IPS DF 19.7 (cell line): ENCODE measurements at places on chromosomes 2 and 18.

- no peak for DNase-seq
Measured at GRCh38 chr18:49050452-49050851, 99.7 kb upstream of the SMAD7 start.

GRCh38 chr2:136764452-136765255 lies 691 bp upstream of the THSD7B start:
- no peak for DNase-seq

DNA sequence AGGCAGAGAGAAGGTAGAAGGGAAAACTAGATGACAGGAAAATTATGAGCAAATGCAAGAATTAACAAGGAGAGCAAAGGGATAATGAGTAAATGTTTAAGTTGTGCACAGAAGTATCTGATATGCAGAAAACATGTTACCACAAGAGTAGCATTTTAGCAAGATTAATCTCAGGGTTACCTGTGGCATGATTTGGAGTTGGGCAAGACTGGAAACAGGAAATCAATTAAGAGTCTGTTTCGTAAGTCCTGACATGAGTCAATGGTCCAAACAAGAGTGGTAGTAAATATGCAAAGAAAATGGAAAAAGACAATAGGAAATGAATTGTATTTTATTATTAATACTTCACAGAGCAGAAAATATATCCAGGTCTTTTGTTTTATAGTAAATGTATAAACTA lies 17.3 kb upstream of the MTX2 start:
- no peak for DNase-seq

GRCh38 chr2:200308546-200309295 lies 2.2 kb downstream of the SPATS2L start:
- no peak for DNase-seq

GRCh38 chr2:183892315-183892941 lies 705.9 kb upstream of the ZNF804A start:
- no peak for DNase-seq

- DNase-seq = no peak
Measured at GRCh38 chr18:2845172-2845571, 1.6 kb upstream of the EMILIN2 start.

- no peak for DNase-seq
Measured at GRCh38 chr2:176395273-176395854, 126.1 kb downstream of the MTX2 start.

- no peak for DNase-seq
Measured at GRCh38 chr2:239876271-239876947, 148.7 kb downstream of the NDUFA10 start.

GRCh38 chr2:199914372-199914958 lies 3.4 kb downstream of the C2orf69 start:
- DNase-seq = no peak

- no peak for DNase-seq
Measured at GRCh38 chr2:234592541-234592940, 95.7 kb upstream of the ARL4C start.

- no peak for DNase-seq
Measured at GRCh38 chr18:27520401-27520800, 335.3 kb upstream of the CHST9 start.

DNA sequence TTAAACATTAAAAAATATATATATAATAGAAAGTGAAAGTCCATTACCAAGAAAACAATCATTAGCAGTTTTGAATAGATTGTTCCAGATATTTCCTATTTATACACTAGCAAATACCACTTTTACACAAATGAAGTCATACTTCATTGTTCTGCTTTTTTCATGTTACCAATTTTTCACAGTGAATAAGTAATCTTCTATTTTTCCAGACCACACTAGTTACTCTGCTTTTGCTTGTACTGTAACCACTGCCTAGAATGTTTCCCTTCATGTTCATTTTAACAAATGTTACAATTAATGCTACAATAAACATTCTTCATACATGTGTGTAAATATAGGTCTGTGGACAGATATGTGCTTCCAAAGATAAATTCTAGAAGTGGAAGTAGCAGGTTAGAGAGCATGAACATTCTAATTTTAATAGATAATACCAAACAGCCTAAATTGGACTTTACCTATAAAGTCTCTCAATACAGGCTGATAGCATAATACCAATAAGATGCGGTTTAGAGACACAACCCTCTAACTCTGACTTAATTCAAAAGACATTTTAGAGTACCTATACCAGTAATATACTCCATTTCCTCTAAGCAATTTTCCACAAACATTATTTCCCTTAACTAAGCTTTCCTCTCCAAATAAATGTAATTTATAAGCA lies 17.0 kb downstream of the ITSN2 start:
- DNase-seq = no peak

GRCh38 chr2:102950371-102950946 lies 188.6 kb downstream of the TMEM182 start:
- no peak for DNase-seq

DNA sequence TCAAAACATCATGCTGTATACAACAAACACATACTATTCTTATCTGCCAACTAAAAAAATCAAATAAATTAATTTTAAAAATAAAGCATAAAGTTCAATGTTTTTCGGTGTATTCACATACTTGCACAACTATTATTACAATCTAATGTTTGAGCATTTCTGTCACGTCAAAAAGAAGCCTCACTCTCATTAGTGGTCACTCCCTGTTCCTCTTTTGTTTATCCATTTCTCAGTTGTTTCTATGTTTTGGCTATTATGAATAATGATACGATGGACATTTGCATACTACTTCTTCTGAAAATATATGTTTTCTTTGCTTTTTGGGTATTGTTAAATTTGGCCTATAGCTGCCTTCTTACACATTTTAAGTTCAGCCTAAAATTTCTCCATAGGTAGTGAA lies 773.0 kb upstream of the HS6ST1 start:
- DNase-seq = no peak

GRCh38 chr2:198483051-198483450 lies 678.7 kb downstream of the PLCL1 start:
- DNase-seq = no peak

DNA sequence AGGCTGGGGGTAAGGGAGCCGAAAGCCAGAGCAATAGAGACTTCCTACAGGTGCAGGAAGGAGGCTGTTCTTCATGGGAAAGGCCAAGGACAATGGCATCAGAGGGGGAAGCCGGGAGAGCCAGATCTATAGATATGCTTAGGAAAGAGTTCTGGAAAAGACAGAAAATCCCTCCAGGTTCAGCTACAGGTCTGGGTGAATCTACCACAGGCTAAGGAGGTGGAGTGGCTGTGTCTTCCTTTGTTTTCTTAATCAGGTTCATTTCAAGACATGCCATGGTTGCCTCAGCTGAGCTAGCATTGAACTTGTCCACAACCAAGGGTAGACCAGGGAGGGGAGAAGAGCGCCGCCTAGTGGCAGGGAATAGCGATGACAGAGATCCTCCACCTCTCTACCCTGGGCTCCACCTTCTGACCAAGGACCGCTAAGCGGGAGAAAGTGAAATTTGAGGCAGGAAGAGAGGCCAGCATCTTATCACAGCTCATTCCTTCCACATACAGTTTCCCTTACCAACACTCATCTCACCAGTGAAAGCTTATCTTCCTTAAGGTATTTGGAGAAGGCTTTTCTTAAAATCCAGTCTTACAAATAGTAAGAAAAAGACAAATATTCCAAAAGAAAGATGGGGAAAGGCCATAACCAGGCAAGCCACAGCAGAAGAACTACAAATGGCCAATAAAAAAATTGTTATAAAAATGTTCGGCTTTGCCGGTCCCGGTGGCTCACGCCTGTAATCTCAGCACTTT lies 74.2 kb downstream of the VIT start:
- DNase-seq = peak; percentile 47

DNA sequence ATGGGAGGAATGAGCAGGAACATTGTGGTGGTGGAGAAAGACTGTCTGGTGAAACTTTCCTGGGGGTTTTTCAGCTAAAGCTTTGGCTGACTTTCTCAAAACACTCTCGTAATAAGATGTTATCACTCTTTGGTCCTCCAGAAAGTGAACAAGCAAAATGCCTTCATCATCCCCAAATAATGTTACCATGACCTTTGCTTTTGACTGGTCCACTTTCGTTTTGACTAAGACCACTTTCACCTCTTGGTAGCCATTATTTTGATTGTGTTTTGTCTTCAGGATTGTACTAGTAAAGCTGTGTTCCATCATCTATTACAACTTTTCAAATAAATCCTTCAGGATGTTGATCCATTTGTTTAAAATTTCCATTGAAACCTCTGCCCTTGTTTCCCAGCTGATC lies 103.2 kb downstream of the AKAIN1 start:
- no peak for DNase-seq

DNA sequence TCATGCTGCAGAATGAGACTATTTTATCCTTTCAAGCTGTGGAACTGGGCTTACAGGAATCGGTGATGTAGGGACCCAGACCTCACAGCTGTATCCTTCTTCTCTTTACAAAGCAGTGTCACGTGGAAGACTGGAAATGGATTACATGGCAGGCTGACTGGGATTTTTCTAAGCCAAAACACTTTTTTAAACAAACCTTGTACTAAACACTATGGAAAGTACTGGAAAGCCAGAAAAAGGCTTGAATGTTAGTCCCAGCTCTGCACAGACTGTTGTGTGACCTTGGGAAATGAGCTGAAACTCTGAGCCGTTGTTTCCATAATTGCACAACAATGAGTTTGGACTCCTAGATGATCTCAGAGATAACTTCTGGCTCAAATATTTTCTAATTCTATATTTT lies 7.6 kb upstream of the ADAM23 start:
- DNase-seq = no peak

DNA sequence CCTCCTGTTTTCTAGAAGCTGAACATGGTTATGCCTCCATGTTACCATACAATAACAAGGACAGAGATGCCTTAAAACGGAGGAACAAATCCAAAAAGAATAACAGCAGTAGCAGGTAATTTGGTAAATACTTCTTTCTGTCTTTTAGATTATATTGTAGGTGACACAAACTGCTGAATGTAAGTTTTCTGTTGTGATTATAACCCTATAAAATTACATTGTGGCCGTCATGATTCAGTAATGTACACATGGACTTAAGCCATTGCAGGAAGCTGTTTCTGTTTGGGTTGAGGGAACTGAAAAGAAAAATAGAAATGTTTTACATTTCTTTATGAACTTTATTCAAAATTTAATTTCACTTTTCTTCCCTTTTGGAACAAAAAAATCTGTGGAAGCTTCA lies 1.2 kb downstream of the MXD1 start:
- DNase-seq = no peak

GRCh38 chr2:132911726-132912724 lies 242.0 kb upstream of the LYPD1 start:
- DNase-seq = peak; percentile 5

- no peak for DNase-seq
Measured at GRCh38 chr2:239295377-239296019, 105.3 kb downstream of the HDAC4 start.

DNA sequence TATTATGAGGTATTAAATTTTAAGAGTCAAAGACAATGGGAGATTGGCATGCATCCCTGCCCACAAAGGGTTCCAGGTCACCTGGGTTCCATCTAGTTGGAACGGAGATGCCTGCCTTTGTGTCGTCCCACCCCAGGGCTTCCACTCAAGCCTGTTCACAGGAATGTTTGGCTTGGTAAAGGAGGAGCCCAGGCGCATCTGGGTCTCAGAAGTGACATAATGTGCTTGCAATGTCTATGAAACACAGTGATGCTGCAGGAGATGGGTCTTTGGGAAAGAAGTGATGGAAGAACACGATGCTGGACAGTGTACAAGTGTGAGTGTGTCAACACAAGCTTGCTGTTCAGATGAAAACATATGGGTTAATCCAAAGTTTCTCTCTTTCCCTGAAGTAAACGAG lies 49.6 kb upstream of the ZNF396 start:
- DNase-seq = no peak

DNA sequence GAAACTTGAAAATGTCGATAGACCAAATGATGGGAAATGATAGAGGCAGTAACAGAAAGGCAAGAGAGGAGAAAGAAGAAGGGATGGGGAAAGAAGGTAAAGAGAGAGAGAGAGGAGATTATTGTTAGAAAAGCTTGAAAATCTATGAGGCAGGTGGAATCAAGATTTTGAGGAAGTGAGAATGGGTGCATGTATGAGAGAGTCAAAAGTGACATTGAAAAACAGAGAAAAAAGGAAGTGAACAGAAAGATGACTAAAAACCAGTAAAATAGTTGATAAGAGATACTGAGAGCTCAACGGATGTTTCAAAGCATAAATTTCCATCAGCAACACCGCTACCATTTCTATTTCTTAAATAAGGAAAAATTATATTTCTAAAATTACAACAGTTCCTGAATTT lies 327.4 kb upstream of the CWC22 start:
- no peak for DNase-seq
